Smooth muscle cell of the umbilical artery (primary cell): ENCODE measurements at places on chromosomes 12 and 14. TPM values are rescaled to one million over a fixed set of nuclear protein-coding genes. Genes with fewer than 3 reads are reported as not detected.

RNASE3 gene
- not detected in 2 replicates for total RNA-seq

ACRBP gene
- 0.46 TPM in 1 of 2 replicates, not detected in the other for total RNA-seq

FAM186B gene
- total RNA-seq, result under 0.01 and 0.09 TPM in 2 replicates

CDH24 gene
- 8.0 and 9.7 TPM in 2 replicates for total RNA-seq

ORMDL2 gene
- 16.1 and 19.9 TPM in 2 replicates for total RNA-seq

ST8SIA1 gene
- under 0.01 TPM in 1 of 2 replicates, not detected in the other for total RNA-seq
